Cerebellar nuclear complex (tissue), 1 donor: ENCODE measurements at places on chromosomes 7 and 10.

- no peak for DNase-seq
Measured at GRCh38 chr10:116888380-116889055, 39.2 kb downstream of the ENO4 start.

GRCh38 chr7:94391726-94392392 lies 2.8 kb upstream of the COL1A2 start:
- no peak for DNase-seq

DNA sequence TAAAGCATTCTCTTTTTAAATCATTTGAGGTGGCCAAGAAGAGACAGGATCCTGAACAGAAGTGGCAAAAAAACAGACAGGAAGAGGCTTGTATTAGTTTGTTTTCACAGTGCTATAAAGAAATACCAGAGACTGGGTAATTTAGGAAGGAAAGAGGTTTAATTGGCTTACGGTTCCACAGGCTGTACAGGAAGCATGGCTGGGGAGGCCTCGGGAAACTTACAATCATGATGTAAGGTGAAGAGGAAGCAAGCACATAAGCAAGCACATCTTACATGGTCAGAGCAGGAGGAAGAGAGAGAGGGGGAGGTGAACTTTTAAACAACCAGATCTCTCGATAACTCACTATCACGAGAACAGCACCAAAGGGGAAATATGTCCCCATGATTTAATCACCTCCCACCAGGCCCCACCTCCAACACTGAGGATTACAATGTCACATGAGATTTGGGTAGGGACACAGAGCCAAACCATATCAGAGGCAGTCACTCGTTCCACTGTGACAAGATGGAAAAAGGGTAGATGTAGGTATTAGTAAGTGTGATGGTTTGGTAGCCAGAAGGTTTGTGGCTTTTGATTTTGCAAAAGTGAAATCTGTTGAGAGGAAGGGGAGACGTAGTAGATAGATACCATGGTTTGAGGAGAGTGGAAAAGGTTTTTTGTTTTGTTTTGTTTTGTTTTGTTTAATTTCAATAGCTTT lies 5.1 kb downstream of the MSRB2 start:
- no peak for DNase-seq

DNA sequence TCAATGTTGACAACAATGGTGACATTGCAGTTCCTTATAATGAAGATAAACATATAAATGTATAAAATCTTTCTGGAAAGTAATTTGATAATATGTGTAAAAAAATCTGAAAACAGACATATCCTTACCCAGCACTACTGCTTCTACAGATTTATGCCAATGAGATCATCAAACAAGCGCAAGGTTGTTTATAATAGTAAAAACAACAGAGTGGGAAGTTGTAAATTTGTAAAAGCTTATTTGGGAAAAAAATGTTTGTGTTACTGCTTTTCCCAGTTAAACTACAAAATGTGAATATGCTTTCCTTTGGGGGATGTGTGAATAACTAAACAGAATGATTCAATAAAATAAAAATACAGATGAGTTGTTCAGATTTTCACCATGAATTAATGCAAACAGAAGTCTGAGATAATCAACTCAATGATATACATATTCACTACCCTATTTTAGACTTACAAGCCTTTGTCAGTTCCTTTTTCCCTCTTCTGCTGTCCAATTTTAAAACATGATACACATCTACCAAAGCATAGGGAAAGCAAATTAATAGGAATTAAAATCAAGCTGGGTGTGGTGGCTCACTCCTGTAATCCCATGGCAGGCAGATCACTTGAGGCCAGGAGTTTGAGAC lies 82.1 kb downstream of the USP6NL start:
- no peak for DNase-seq

DNA sequence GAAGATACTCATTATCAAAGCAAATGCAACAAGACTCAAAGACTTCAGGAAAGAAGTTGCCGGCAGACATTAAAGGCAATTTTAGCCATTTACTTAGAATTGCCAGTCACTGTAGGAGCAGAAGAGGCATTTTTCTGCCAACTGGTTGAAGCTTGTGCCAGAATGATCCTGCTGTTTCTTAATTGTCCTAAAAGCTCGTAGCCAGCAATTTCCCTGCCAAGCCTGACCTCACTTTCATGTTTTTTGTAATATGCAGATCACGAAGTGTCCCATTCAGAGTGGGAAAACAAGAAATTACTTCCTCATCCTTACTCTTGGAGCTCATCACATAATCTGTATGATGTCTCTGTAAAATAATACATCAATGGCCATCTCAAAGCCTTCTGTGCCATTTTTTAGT lies 130.9 kb upstream of the ANKRD1 start:
- no peak for DNase-seq

GRCh38 chr10:112628951-112629609 lies 182.1 kb downstream of the VTI1A start:
- no peak for DNase-seq

- no peak for DNase-seq
Measured at GRCh38 chr10:80477813-80478212, 23.7 kb downstream of the TSPAN14 start.
